ENCODE measurements at places on chromosomes 5 and 9. TPM values are rescaled to one million over a fixed set of nuclear protein-coding genes. Genes with fewer than 3 reads are reported as not detected.

Gene SV2C
- total RNA-seq: not detected

DNA sequence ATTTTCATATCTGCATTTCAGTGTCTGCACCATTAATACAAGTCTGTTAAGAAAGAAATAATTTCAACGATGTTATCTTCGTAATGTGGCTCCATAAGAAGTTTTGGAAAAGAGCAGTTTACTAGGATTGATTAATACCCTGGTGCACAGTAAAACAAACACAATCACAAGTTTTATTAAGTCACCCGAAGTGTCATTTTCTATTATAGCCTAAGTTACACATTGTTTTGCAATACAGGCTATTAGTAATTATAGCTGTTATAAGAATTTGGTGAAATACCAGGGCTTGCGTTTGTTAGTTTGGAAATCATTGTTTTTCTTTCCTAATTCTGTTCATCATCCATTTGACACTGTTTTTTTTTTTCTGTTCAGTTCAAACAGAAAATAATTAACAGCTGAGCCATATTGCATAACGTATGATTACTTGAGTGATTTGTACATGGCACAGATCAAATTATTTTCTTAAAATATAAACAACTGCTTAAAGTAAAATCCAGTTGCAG, 30.6 kb downstream of the LVRN start:
- DNase-seq: no peak

Gene FLT4
- 0.58 TPM for total RNA-seq

- no peak for DNase-seq
Observed at GRCh38 chr9:136352682-136353081, 10.9 kb downstream of the DNLZ start.

Gene NUTM2G
- not detected for total RNA-seq

- DNase-seq: no peak
Observed at GRCh38 chr5:93349613-93350012, 231.4 kb downstream of the NR2F1-AS1 start.

GRCh38 chr9:18149471-18150011, 324.4 kb upstream of the ADAMTSL1 start:
- DNase-seq: no peak

DNA sequence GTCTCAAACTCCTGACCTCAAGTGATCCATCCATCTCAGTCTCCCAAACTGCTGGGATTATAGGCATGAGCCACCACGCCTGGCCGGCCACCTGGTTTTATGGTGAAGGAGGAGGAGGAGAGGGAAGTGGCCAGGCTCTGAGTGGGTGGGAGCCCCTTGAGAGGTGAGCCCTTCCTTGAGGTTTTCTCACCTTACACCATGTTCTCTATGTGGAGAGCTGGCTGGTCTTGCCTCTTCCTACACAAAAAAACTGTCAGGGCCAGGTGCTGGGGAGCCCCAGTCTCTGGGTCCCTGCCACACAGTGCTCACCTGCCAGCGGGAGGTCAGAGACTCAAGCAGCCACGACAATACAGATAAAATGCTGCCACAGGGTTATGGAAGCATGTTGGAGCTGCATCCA, 18.1 kb downstream of the SWI5 start:
- DNase-seq: no peak

Gene BTNL3
- total RNA-seq: not detected

GRCh38 chr5:166602271-166602670, 1689.2 kb upstream of the WWC1 start:
- no peak for DNase-seq

DNA sequence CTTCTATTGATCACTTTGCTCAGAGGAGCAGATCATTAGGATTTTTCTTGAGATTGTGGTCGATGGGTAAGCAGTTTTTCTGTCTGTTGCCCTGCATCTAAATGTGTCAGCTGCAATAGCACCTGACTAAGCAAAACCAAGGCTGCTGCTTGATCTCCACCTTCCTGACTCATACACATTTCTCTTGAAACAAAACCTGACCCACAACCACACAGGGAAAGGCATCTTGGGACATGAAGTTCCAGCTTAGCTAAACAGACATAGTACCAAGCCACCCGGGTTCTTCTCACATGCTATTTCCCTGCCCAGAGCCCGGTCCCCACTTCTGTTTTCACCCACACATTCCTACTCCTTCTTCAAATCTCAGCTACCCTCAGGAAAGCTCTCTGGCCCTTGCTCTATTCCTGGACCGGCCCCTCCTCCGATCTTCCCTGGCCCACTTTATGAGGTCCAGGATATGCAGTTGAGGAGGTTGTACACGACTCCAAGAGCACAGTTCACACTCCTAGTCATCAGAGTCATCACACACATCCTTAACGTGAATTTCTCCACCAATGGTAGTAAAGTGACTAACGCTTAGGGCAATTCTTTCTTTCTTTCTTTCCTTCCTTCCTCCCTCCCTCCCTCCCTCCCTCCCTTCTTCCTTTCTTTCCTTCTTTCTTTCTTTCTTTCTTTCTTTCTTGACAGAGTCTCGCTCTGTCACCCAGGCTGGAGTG, 16.0 kb upstream of the ZBTB43 start:
- peak; percentile 10 for DNase-seq

DNA sequence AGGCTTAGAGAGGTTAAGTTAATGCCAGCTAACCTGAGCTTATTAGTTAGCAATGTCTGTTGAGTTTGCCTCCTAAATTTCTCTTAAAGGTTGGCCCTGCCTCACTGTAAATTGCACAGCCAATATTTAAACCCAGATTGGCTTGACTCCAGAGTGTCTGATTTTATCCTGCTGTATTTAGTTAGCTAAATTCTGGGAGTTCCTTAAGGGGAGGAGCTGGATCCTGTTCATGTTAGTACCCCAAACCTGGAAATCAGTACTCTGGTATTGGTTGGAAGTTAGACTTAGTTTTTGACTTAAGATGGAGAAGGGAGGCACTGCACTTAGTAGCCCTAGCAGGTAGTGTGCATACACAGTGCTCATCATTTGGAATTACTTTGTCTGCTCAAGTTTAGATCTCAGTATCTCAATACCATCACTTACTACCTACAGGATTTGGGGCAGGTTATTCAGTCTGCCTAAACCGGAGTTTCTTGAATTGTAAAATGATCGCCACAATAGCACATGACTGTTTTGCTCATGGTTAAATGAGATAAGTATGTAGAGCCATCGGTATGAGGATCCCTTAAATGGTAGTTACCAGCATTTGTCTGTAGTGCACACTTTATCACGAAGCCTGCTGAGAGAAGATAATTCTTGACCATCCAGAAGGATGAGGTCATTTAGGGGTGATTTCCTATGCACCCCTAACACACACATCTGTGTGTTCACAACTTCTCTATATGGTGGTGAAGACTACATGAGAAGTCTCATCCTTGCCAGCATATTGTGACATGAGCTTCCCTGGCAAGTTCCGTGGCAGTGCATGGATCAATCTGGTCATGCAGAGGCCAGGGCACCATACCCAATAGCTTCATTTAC, 264.8 kb upstream of the TRIM32 start:
- DNase-seq: no peak

DNA sequence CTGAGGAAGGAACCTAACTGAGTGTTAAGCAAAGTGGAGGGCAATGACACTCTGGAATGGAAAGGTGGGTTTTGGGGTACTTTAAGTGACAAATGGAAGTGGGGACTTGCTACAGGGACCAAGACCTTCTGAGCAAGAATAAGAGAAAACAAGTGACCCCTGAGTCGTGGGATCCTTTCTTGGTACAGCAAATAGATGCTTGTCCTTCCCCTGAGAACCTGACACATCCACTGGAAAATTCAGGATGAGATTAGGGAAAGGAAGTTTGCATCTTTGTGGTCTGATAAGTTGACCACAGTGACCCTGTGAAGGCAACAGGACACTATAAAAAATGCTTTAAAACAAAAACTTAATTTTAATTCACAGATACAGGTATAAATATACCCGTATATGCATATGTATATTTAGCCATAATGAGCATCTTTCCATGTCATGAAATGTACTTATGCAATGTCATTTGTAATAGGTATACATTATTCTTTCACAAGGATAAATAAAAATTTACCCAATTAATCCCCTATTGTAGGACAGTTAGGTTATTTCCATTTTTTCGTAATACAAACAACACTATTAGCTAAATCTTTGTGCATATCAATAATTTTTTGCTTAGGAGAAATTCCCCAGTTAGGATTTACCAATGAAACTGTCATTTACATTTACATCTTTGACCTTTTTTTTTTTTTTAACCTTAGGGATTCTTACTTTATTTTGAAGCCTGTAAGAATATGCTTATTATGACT, 2.0 kb upstream of the IRF1 start:
- DNase-seq: no peak

- DNase-seq: no peak
Observed at GRCh38 chr5:133357758-133358157, 254.6 kb downstream of the FSTL4 start.

Gene PCDHGA3
- 0.32 TPM for total RNA-seq

- DNase-seq: no peak
Observed at GRCh38 chr9:23941051-23941450, 115.0 kb upstream of the ELAVL2 start.

DNA sequence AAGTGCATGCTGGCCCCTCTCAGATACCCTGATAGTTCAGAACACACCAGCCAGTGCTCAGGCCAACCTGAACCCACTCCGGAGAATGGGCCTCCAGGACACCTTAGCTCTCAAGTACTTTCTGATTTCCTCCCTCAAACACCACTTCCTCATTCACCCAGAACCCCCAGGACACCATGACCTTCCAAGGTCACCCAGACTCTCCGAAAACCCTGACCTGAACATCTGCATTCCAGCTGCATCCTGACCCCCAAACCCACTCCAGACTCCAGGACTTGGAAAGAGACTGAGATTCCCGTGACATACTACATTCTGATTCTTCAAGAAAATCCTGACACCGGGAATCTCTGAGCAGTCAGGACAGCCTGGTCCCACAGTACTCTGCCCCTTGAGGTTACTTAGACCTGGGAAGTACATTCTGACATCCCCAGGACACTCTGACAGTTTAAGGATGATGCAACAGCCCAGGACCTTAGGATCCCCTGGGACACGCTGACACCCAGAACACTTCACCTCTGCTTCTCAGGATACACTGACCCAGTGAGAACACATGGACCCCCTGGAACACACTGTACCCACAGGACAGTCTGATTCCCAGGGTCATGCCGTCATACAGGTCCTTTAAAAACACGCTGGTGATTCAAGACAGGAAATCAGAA, 747 bp upstream of the PROP1 start:
- no peak for DNase-seq

Gene PCDHB12
- total RNA-seq: 0.42 TPM

Gene LCN6
- total RNA-seq: not detected

Gene CBY3
- total RNA-seq: not detected

Gene IL4
- total RNA-seq: not detected

DNA sequence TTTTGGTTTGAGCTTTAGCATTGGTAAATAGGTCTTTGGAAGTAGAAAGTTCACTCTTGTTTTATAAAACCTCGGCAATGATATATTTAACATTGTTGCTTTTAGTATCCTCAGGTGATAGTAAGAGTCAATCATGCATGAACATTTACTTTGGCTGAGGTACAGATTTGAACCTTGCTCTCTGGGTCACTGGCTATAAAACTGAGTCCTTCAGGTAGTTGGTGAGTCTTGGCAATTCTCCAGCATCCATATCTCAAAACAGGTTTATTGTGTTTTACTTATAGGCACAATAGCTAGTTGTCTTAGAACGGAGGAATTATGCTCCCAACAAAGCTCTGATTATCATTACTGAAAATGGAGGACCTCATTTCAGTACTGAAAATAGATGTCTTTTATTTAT, 75.1 kb downstream of the MAT2B start:
- no peak for DNase-seq

Gene GLDC
- total RNA-seq: 2.3 TPM

- no peak for DNase-seq
Observed at GRCh38 chr9:4706971-4707622, 27.7 kb downstream of the CDC37L1 start.

DNA sequence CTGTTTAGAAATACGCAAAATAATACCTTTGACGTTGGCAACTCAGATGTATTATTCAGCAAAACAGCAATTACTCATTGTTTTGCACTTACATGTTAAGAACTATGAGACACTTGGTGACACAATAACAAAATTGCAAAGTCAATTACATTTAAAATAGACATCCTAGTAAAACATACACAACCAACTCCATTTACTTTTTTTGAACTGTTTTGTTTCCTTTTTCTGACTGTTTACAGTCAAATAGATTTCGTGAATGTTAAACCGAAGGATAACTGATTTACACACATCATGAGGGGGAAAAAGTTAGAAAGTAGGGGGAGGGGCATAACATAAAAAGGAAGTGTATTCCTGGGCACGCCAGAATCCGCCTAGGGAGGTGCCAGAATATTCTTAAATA, 220.1 kb downstream of the MEF2C start:
- DNase-seq: peak; percentile 51

DNA sequence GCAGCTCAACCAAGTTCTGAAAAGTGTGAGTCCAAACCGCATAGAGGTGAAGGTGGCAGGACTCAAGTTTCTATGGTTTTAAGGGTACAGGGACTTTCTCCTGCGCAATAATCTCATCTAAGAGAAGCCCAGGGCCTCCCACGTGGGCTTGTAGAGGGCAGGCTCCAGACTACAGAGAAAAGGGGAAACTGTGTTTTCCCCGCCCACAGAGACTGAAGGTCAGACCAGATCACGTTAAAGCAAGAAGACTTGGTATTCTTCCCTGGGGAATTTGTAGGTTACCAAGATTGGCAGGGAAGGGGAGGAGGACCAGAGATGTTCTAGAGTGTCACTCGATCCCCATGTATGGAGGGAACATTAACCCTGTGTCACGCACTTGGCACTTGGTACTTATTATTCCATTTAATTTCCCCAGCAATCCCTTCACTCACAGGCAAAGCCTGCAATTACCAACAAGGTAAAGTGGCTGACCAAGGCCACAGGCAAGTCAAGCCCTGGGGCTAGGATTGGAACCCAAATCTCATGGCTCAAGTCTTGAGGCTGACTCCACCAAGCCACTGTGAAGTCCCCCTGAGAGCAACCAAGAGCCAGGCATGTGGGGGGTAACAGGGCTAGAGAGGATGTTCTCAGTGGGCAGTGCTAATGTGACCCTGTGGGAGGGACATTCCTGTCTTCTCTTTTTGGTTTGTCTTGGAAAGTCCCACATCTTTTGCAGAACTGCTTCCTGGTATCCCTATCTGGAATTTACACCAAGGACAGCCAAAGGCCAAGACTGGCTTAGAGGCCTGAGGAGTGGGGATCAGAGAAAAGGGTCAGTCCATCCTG, 18.3 kb upstream of the NEK6 start:
- no peak for DNase-seq

Gene CDH18
- total RNA-seq: 0.19 TPM

Data from SK-MEL-5 (cell line).